ENCODE measurements at places on chromosomes 2 and 18.

- no peak for DNase-seq
Observed at GRCh38 chr18:1002653-1003178, 98.0 kb downstream of the ADCYAP1 start.

DNA sequence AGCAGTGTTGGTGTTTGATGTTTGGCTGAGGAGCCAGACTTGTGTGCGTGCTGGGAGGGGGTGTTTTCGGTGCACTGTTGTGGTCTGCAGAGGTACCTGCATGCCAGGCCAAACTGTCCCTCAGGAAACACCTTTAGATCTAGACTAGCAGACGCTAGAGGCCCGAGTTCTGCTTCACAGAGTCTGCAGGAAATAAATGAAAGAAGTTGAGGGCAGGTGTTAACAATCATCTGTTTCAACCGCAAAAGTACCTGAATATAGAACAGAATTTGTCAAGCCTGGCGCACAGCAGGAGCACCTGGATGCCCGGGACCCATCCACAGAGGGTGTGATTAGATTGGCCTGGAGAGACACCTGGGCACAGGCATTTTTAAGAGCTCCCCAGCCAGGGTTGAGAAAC lies 40.5 kb upstream of the REL start:
- no peak for DNase-seq

DNA sequence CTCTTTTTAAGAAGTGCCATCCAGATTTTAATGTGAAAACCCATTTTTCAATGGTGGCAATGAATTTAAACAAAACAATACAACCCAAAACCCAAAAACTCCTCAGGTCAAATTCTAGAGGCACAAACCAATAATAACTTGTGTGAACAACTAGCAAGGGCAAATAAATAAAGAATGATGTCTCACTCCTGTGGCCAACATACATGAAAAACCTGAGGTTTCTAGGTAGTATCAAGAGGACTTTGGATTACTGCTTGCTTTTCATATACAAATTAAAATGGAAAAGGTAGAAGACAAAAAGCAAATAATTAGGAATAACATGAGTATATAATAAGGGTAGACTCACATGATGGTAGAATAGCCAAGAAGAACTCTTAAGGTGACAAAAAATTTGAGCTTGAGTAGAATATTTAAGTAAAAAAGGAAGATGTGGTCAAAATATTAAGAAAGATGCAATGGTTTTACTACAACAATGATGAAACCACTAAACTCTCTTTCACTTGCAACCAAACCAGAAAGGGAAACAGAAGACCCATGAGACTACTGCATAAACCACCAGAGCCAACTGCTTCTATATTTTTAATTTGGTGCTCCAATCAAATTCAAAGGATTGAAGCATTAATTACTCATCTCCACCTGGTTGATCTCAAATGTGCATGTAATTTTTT lies 53.5 kb downstream of the DARS1 start:
- DNase-seq = no peak

DNA sequence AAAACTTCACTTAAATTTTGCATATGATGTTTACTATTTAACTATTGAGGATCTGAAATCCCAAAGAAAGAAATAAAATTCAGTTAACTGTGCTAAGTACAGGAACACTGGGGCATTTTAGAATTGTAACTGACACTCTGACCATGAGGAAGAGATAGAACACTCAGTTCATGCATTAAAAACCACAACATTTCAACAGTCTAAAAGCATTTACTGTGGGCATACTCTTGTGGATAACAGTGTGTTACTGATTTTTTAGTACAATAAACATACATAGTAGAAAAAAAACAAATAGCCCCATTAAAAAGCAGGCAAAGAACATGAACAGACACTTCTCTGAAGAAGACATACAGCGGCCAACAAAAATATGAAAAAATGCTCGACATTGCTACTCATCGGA lies 1122.7 kb upstream of the PIK3C3 start:
- DNase-seq = no peak

DNA sequence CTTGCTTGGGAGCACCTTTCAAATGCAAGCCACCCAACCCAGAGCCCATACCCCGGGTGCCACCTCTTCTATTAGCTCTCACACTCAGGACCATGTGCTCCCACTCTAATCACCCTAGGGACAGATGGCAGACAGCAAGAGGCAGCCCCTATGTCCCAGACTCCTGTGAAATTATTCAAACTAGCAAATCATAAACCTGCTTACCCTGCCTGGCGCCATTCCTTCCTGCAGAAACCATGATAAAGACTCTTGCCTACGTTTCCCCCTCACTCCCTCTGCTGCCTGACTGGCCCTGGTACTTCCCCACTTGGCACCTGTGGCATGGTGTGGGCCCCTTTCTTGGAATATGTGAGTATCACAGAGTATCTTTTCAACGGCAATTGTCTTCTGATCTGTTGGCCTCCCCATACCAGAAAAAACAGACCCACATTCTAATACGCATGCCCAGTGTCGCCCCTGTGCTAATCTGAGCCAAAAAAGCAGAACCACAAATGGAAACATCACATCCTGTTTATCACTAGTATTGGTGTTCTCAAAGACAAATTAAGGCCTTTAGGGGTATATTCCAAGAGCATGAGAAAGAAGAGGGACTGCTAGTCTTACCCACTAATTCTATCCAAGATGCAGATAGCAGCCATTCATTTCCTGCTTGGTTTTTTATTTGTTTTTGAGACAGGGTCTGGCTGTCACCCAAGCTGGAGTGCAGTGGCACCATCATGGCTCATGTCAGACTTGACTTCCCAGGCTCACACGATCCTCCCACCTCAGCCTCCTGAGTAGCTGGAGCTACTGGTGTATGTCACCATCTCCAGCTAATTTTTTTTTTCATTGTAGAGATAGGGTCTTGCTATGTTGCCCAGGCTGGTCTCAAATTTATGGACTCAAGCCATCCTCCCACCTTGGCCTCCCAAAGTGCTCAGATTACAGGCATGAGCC lies 44.1 kb upstream of the TTC39C start:
- DNase-seq = no peak

GRCh38 chr2:218427741-218428140 lies 8.8 kb downstream of the VIL1 start:
- DNase-seq = no peak

- DNase-seq = no peak
Observed at GRCh38 chr2:24893934-24894333, 26.1 kb downstream of the ADCY3 start.

DNA sequence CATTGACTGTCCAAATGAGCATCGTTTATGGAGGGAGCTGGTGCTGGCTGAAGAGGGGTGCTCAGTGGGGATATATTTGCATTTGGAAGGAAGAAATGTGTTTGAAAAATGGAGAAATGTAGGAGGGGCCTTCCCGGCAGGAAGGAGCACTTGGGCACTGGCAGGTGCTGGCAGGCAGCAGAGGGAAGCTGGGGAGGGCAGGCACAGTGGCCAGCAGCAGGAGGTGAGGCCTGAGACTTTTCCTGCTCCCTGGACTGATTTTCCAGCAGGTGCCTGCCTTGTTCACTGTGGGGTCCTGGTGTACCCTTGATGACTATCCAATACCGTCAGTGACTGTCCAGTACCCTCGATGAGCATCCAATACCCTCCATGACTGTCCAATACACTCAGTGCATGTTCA lies 20.8 kb upstream of the HPCAL1 start:
- no peak for DNase-seq

GRCh38 chr2:145021962-145022665 lies 502.2 kb upstream of the ZEB2 start:
- DNase-seq = no peak

GRCh38 chr2:96891591-96892333 lies 21.9 kb upstream of the SEMA4C start:
- DNase-seq = no peak

- no peak for DNase-seq
Observed at GRCh38 chr2:69177785-69178636, 165.0 kb downstream of the ANTXR1 start.

- no peak for DNase-seq
Observed at GRCh38 chr2:236452238-236452637, 117.4 kb upstream of the ACKR3 start.

GRCh38 chr2:233473386-233473791 lies 93.2 kb downstream of the USP40 start:
- DNase-seq = peak; percentile 51

- no peak for DNase-seq
Observed at GRCh38 chr18:62766266-62766665, 50.9 kb downstream of the PHLPP1 start.

DNA sequence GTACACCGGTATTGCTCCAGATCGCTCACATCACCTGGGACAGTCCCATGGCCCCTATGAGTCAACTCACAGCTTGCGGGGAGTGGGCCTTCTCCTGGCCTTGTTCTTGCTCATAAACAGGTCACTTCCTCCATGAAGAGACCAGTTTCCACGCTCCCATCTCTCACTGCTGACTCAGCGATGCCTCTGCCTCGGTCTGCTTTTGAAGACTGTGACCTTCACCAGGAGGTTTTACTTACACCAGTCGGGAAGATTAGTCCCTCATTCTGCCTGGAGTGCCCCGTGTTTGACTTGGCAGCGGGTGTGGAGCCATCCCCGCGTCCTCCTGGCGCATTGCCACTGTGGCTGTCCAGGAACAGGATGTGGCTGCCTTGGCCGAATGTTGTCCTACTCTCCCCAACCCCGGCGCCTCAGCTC lies 159.8 kb downstream of the RHBDD1 start:
- peak; percentile 71 for DNase-seq

- DNase-seq = no peak
Observed at GRCh38 chr2:216217904-216218260, 108.7 kb downstream of the XRCC5 start.

DNA sequence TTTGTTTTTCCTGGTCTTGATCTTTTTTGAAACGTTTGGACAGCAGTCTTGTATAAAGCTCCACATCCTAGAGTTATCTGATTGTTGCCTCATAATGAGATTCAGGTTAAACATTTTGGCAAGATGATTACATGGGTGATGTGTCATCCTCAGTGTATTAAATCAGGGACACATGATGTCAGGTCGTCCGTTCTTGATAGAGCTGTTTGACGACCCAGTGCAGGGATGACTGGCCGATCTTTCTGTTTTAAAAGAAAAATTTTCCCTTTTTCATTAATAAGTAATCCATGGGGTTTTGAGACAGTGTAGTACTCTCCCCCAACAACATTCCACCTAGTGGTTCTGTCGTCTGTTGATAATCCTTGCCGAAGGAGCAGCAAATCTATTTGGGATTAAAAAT lies 44.5 kb upstream of the SERPINB2 start:
- DNase-seq = no peak

- DNase-seq = no peak
Observed at GRCh38 chr2:595141-595815, 81.9 kb downstream of the TMEM18 start.
